ENCODE measurements at places on chromosomes 16 and 17. TPM values are rescaled to one million over a fixed set of nuclear protein-coding genes. Genes with fewer than 3 reads are reported as not detected.

The UBB gene
- total RNA-seq: 625 TPM

The TMEM132E gene
- not detected for total RNA-seq

DNA sequence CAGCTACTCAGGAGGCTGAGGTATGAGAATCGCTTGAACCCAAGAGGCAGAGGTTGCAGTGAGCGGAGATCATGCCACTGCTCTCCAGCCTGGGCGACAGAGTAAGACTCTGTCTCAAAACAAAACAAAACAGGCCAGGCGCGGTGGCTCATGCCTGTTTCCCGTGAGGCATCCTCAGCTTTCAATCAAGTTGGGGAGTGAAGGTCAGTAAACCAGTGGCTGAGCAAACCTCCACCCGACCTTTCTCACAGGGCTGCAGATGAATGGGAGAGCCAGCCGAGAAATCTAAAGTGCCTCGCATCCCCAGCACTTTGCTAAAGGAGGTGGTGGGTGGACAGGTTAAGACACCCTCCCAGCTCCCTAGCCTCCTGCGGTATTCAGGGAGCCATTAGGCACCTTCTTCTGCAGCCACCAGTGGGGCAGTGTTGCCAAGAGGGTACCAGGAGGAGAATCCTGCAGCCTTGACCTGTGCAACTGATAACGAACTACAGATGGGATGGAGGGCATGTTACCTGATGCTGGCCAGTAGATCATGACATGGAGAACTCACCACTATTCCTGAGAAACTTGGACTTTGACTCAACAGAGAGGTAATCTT is 59.0 kb downstream of the KPNA2 start:
- no peak for DNase-seq

The PRDM7 gene
- total RNA-seq: not detected

DNA sequence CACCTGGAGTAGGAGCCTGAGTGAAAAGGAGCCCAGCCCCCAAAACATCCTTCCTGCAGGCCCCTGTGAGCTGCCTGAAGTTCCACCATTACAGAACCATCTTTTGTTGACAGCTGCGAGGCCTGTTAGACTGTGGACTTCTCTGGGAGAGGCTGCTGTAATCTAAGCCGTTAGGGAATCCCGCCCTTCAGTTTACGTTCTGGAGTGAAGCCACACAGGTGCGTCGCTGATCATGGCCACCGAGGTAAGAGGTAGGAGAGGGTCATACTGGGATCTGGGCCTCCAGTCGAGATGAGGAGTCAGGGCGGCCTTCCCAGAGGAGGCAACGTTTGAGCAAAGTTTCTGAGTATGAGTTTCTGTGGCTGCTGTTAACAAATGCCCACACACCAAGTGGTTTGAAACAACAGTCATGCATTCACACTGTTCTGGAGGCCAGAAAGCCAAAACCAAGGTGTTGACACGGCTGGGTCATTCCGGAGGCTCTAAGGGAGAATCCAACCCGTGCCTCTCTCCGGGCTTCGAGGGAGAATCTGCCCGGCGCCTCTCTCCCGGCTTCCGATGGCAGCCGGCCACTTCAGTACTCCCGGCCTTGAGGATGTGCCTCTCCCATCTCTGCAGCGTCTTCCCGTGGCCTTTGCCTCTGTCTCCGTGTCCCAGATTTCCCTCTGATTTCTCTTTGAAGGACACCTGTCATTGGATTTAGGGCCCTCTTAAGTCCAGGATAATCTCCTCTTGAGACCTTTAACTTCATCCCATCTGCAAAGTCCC is 26.6 kb upstream of the ATP2C2 start:
- DNase-seq: no peak

DNA sequence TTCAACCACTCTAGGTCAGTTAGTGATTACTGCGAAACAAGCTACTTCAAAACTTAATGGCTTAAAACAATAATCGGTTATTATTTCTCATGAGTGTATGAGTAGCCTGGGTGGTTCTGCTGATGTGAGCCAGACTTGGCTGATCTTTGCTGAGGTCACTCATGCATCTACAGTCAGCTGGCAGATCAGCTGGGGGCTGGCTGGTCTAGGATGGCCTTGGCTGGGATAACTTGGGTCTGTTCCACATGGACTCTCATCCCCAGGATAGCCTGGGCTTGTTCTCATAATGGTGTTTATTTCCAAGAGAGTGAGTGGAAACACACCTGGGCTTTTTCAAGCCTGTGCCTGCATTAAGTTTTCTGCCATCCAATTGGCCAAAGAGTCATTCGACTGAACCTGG is 13.0 kb downstream of the CCDC182 start:
- DNase-seq: no peak

DNA sequence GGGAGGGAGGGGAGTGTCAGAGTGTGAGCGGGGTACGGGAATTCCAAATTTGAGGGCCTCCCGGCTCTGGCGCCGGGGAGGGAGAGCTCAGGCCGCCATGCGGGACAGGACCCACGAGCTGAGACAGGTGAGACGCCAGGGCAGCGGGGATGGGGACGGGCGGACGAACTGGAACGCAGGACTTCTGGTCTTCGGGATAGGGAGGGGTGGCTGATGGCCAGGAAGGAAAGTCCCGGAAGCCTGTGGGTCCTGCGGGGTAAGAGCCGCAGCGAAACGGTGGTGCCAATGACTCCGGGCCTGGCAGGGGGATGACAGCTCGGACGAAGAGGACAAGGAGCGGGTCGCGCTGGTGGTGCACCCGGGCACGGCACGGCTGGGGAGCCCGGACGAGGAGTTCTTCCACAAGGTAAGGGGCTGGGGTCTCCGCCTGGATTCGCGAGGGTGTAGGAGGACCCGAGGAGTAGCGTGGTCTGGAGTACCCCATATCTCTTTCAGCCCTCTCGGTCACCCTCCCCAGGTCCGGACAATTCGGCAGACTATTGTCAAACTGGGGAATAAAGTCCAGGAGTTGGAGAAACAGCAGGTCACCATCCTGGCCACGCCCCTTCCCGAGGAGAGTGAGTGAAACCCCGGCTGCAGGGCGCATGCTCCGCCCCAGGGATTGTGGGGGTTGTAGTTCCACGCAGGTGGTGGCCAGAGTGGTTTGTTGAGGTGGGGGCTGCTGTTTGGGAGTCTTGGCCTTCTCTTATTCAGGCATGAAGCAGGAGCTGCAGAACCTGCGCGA is 543 bp downstream of the STX4 start:
- DNase-seq: no peak

GRCh38 chr16:85015481-85016187 is 4.3 kb upstream of the ZDHHC7 start:
- DNase-seq: no peak

The INCA1 gene
- total RNA-seq: 1.7 TPM

DNA sequence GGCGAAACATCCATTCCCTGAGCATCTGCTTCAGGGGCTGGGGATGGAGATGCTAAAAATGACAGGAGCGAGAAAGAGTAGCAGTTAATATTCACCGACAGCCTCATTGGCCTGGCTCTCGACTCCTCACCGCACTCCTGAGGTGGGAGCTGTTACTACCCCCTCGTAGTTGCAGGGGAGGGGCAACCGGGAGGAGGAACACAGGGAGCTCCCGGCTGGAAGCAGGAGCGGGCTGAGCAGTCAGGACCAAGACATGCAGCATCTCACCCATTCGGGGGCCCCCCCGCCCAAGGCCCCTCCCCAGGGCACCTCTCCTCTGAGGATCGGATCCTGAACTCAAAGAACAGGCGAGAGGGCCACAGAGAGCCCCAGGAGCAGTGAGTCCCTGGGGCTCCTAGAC is 4.5 kb upstream of the ACSF3 start:
- DNase-seq: no peak

GRCh38 chr16:57012353-57012752 is 23.0 kb downstream of the NLRC5 start:
- DNase-seq: no peak

The CTRB2 gene
- total RNA-seq: not detected

- no peak for DNase-seq
Observed at GRCh38 chr17:78904371-78904770, 1.4 kb upstream of the CEP295NL start.

DNA sequence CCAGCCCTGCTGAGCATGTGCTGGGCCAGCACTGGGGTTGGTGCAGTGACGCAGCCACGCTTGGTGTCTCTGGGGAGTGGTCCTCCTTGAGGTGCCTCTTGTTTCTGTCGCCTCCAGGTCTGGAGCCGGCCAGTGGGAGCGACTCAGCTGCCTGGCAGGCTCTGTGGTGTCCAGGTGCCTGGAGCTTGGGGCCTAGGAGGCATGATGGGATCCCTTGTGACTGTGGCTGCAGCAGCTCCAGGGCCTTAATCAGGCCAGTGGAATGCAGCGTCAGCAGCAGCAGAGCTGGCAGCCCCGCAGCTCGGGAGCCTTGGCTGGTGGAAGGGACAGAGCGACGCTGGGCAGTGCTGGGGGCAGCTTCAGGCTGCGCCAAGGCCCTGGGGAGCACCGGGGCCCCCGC is 74.7 kb upstream of the CIBAR2 start:
- no peak for DNase-seq

The ATAD5 gene
- total RNA-seq: 2.7 TPM

GRCh38 chr17:57965521-57966160 is 10.4 kb upstream of the CUEDC1 start:
- DNase-seq: peak; percentile 64

DNA sequence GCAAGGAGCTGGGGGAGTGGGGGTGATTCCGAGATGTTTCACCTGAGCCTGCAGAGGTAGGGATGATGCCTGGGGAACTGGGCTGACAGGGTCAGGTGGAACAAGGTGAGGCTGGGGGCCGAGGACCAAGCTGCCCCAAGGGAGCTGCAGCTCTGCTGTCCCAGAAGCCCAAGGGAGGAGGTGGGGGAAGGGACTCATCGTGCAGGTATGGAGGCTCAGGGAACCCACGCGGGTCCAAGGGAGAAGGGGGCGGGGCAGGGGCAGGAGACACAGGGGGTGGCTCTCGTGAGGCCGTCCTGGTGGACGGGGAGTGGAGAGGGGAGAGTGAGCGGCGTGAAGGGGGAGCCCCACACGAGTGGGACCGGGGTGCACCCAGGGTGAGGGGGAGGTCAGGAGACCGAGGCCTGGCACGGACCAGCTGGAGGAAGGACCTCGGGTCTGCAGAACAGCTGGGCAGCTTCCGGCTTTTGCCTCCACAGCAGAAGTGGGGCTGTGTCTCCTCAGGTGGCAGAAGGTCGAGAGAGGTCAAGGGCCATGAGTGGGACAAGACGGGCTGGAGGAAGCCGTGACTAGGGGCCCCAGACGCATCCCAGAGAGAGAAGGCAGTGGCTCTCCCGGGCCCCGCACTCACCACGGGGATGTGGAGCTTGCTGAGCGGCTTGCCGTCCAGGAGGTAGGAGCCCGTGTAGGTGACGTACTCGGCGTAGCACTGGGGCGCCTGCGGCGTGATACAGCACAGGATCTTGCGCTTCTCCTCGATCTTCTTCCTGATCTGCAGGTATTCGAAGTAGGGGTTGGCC is 61.1 kb downstream of the ZNF778 start:
- no peak for DNase-seq

GRCh38 chr16:80739523-80739922 is 64.9 kb downstream of the CDYL2 start:
- peak; percentile 60 for DNase-seq

The SCIMP gene
- 2.2 TPM for total RNA-seq

DNA sequence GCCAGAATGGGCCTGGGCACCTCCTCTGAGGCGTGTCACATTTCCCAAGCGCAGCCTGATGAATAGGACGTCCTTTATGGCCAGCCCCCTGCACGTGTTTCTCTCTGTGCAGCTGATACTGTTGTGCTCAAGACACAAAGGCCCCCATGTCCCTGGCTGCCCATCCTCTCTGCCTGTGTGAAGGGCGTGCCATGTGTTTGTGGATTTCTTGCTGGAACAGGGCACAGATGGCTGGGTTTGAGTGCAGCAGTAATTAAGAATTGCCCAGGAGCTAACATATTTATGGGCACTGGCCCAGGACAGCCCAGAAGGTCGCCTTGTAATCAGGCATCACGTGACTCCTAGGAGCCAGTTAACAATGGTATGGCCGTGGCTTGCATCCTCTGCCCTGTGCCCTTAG is 181.1 kb downstream of the CCDC182 start:
- DNase-seq: no peak

DNA sequence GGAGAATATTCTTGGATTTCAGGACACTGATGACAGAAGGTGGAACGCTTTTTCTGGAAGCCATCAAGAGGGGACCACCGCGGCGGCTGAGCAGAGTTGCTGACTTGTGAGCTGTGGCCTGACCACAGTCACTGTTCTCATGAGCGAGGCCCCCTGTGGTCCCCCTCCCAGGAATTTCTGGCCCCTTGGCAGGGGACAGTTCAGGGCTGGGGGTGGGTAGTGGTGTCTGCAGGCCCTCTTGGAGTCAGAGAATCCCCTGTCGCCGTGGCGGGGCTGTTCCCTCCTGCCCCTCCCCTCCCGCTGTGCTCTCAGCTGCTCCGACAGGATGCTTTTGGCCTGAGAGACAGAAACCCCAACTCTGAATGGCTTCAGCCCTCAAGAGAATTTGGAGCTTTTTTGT is 292.0 kb downstream of the SEC14L1 start:
- no peak for DNase-seq

- no peak for DNase-seq
Observed at GRCh38 chr17:79497777-79498348, 113.0 kb downstream of the RBFOX3 start.

- no peak for DNase-seq
Observed at GRCh38 chr16:72493716-72494415, 321.9 kb upstream of the PMFBP1 start.

GRCh38 chr16:83393196-83393981 is 414.4 kb upstream of the HSBP1 start:
- DNase-seq: no peak

The CCL4L2 gene
- total RNA-seq: 5.2 TPM

DNA sequence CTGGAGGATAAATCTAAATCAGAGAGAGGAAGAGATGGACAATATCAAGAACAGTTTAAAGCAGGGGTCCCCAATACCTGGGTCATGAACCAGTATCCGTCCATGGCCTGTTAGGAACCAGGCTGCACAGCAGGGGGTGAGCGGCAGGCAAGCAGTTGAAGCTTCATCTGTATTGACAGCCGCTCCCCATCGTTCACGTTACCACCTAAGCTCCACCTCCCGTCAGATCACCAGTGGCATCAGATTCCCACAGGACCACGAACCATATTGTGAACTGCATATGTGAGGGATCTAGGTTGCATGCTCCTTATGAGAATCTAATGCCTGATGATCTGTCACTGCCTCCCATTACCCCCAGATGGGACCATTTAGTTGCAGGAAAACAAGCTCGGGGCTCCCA is 226.5 kb downstream of the SLC39A11 start:
- no peak for DNase-seq

GRCh38 chr17:61201211-61201610 is 198.4 kb upstream of the TBX2 start:
- DNase-seq: no peak

The SARM1 gene
- total RNA-seq: 10.1 TPM

The TBC1D16 gene
- total RNA-seq: 18.2 TPM

The SLFN11 gene
- 21.1 TPM for total RNA-seq

DNA sequence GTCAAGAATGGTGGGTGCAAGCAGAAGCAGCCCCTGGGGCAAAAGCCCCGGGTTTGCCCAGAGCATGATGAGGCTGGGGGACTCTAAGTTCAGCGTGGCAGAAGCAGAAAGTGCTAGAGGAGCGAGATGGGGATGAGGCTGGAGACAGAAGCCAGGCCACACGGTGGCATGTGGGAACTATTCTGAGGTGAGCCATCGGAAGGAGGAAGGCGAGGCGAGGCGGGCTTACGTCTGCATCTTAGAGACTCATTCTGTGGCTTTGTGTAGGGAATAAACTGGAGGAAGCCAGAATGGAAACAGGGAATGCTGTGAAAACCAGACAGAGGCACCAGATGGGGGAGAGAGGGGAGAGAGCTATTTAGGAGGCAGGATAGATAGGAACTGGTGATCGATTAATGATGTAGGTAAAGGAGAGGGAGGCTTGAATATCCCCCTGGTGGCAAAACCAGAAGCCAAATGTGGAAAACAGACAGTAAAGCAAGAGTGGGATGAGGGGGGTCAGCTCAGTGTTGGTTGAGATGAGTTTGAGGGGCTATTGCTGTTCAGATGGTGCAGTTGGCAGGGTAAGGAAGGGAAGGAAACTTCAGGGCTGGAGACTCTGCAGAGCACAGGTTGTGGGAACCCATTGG is 3.1 kb upstream of the TNFSF13 start:
- no peak for DNase-seq
